ENCODE measurements at places on chromosomes 5 and 9.
A peak's percentile ranks its signal among the peaks of the same experiment; 100 is the strongest.

- DNase-seq, result no peak
Observed at GRCh38 chr9:127180457-127181314, 58.3 kb upstream of the ANGPTL2 start.

DNA sequence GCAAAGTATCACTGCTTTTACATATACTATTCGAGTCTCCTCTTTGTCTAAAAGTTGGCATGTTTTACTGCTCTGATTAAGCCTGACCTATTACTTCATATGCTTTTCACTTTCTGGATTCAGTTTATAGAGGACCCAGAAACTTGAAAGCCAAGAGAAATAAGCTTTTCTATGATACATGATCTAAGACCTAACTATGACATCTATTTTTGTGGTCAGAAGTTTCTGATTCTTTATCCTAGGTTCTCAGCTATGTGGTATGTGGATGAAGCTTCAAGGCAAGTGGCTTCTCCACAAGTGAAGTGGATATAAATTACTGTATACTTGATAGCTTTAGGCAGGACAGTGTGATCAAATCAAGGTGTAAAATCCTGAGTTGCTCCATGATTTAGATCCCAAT is 6.3 kb downstream of the EDIL3 start:
- DNase-seq, result no peak

- DNase-seq, result no peak
Observed at GRCh38 chr5:44783634-44784315, 25.0 kb upstream of the MRPS30 start.

GRCh38 chr5:60323596-60323995 is 376.4 kb downstream of the DEPDC1B start:
- no peak for DNase-seq

GRCh38 chr5:34411470-34412346 is 244.4 kb upstream of the RAI14 start:
- no peak for DNase-seq

DNA sequence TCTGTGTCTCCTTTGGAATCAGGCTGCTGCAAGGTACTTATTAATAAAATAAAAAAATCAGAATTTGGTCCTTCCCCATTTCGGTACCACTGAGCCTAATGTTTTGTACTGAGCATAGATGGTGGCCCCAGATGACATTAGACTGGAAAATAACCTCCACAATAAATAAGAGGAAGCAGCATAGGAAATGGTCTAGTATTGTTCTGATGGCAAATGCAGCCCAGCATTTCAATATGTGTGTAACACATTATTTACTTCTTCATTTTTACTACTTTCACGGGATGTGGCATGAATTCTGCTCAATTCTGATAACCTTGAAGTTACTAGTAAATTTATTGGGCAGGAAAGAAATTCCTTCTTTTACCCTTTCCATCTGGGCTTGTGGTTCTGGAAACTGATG is 295.6 kb downstream of the ADGRV1 start:
- DNase-seq, result no peak

DNA sequence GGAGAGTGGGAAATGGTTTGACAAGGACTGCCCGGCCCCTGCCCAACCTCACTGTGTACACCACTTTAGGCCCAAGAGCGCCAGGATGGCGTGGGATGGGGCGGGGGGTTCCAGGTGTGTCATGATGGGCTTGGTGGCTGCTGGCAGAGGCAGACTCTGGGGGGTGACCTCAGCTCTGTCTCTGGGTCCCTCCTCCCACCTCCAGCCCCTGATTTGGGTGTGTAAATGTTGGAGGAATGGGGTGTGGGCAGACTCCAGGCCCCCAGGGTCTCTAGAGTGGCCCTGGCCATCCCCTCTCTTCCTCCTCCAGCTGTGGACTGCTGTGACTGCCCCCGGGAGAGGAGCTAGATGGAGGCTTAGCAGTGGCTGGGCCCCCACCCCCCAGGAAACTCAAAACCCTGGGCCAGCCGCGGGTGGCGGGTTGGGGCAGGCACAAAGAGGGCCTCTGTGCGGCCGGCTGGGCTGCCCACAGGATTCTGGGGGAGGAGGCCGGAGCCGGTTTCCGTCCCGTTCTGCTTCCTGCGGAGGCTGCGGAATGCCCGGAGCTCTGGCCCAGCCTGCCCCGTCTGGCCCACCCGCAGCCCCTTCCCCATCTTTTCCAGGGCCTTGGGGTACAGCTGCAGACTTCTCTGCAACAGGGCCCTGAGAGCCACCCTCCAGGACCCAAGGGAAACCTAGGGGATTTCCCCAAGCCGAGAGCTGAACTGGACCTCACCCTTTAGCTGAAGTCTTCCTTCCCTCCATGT is 23.1 kb downstream of the CXXC5 start:
- no peak for DNase-seq

DNA sequence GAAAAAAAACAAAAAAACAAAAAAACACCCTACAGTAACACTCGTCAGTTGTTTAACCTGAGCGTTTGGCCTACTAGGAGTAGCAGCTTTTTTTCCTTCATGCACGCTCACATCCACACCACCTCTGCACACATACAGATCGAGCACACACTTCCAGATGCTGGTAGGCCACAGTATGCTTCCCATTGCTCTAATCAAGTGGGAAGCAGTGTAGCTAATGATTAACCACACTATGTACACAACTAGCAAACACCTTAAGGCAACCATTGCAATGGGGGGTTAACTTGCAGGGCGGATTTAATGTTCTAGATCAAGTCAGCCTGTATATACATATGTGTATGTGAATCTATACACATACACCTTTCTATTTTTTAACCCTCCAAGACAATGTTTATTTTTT is 65.5 kb upstream of the GLRX start:
- no peak for DNase-seq

DNA sequence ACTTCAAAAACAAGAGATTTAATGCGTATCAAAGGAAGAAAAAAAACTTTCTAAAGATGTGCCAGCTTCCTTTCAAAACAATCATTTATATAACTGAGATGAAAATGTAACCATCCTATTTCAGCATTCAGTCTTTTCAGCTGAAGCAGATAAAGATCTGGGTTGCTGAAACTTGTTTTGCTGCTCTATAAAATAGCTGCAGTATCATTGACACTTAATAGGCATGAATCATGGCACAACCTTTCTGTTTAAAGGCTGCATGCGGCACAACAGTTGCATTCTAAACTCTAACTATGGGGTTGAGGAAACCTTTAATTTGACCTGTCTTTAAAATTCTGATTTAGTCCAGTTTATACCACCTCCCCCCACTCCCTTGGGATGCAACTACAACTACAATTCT is 196.7 kb downstream of the MPDZ start:
- DNase-seq, result no peak

- no peak for DNase-seq
Observed at GRCh38 chr9:110802416-110803035, 133.9 kb downstream of the MUSK start.

DNA sequence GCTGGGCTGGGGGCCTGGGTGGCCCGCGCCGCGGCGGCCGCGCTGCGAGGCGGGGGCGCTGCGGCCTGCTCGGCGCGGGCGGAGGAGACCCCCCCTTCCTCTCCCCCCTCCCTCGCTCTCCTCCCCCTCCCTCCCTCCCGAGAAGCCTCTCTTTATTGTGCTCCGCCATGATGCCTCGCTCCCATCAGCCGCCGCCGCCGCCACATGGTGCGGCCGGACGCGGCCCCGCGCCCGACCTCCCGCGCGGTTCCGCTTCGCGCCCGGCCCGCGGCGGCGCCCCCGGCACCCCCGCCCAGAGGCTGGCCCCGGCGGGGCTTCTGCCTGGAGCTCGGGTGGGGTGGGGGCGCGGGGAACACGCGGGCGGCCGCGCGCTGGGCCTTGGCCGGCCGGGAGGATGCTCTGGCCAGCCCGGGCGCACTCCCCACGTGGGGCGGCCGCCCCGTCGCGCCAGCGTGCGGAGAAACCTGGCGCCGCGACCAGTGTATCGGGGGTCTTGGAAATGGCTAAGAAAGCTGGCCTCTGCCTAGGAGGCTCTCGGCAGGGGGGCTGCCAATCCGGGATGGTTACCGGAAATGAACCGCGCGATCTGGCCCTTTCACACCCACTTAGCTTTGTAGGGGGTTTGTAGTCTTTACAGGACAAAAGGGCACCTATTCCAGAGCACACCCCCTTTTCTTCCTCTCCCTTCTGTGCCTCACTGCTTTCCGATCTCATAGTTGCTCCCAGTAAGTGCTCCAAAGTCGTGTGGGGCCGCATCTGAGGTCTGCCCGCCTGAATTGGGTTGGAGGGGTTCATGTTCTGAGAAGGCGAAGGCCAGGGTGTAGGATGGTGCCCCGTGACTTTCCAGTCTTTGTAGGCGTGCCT is 1.0 kb downstream of the SET start:
- DNase-seq, result peak; percentile 58

GRCh38 chr5:566636-567309 is 42.5 kb upstream of the SLC9A3 start:
- DNase-seq, result no peak

GRCh38 chr9:108056084-108056804 is 566.7 kb upstream of the KLF4 start:
- DNase-seq, result no peak

DNA sequence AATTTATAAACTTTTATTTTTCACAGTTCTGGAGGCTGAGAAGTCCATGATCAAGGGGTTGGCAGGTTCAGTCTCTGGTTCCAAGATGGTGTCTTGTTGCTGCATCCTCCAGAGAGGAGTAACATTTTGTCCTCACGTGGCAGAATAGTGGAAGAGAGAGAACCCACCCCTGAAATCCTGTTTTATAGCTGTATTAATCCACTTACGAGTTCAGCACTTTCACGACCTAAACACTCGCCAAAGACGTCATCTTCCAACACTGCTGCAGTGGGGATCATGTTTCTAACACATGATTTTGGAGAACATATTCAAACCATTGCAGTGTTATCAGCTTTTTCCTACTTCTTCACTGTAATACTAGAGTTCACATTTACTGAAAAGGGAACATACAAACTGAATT is 233.0 kb upstream of the ATP10B start:
- DNase-seq, result no peak

- no peak for DNase-seq
Observed at GRCh38 chr5:124764992-124765611, 18.7 kb upstream of the ZNF608 start.

- no peak for DNase-seq
Observed at GRCh38 chr9:89436326-89436725, 61.6 kb downstream of the SEMA4D start.

DNA sequence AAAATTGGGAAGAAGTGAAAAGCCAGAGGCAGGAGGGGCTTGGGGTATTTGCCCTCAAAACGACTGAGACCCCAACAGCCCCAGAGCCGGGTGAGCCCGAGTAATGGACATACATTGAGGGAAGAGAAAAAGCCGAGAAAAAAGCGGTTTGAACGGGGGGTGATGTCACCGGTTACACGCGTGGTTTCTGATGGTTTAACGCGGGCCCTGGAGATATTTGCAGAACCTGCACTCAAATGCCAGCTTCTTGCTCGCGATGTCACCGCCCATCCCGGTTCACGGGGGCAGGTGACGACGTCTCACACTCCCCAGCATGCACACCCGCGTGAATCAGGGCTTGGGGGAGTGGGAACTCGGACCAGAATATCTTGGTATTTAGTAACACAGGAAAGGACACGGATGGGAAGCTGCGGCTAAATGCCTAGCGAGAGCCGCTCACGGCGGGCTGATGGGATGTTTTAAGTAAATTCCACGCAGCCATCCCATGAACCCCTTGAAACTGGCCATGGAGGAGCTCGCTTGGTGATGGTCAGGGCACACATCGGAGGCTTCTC is 102.0 kb upstream of the RAPGEF1 start:
- DNase-seq, result no peak

- DNase-seq, result no peak
Observed at GRCh38 chr5:34488984-34489383, 167.1 kb upstream of the RAI14 start.

- no peak for DNase-seq
Observed at GRCh38 chr9:133359399-133360175, 3.2 kb downstream of the SURF2 start.

DNA sequence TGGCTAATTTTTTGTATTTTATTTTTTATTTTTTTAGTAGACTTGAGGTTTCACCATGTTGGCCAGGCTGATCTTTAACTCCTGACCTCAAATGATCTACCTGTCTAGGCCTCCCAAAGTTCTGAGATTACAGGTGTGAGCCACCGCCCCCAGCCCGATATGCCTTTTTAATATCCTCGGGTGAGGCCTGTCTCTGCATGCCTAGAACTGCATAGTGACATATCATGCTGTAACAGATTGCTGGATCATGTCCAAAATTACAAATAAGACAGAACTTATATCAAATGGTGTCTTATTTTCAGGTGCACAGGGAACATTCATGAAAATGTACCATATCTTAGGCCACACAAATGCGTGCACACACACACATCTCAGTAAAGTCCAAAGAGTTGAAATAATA is 39.1 kb upstream of the PJA2 start:
- DNase-seq, result no peak

- DNase-seq, result no peak
Observed at GRCh38 chr9:78567693-78568092, 270.8 kb downstream of the PSAT1 start.

DNA sequence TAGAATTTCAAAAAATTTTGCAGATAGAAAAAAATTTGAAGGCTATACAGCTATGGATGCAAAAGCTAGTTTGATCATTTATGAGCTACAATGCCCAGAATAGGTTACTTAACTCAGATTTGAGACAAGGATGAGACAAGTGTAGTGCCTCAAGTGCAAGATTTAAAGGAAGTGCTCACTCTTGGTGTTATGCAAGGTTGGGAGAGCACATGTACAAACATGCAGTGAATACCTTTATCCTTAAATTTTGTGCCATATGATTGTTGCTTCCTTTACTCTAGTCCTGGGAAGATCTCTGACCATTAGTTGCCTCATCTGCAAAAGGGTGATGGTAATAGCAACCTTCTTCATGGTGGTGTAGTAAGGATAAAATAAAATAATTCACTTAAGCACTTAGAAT is 31.7 kb upstream of the PPP2R2B start:
- no peak for DNase-seq

DNA sequence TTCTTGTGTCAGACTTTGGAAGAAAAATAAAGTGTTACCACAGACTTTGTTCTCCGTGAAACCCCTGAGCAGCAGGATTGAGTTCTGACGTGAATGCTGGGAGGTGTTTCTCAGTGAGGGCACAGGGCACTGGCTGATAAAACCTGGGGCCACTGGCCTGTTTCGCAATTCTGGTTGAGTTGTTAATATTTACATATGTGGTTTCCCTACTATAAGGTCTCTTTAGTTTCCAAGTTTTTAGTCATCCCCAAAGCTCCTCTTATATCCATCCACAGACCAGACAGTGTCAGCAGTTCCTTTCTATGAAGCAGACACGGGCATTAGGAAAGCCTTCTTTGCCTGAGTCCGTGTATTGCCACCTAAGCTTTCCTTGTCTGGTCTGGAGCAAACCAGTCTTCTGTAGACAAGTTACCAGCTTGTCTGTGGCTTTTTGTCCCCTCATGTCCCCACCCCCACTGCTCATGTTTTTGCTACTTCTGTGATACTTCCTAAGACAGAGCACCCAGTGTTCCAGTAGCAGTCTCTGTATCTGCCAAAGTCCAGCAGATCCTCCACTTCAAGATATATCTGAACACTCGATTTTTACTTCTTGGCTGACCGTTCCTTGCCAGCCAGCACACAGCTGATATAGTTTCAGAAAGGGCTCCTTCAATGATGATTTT is 42.0 kb downstream of the ACO1 start:
- no peak for DNase-seq
